Activated T-cell treated with anti-CD3 and anti-CD28 coated beads, Interleukin-2, amount 50 U/mL, for 72 hours (primary cell): ENCODE measurements at places on chromosomes 5 and 9. TPM values are rescaled to one million over a fixed set of nuclear protein-coding genes. Genes with fewer than 3 reads are reported as not detected.

Gene HMCN2
- total RNA-seq, result 0.12 TPM

GRCh38 chr5:167814828-167815227 is 476.6 kb upstream of the WWC1 start:
- DNase-seq, result no peak
- no peaks in the 10 kb centered on the region for H3K4me1 ChIP-seq

Gene LECT2
- not detected for total RNA-seq

Gene RETREG1
- 29.4 TPM for total RNA-seq
